Large intestine (tissue), 12 donors: ENCODE measurements at places on chromosomes 4 and X. TPM values are rescaled to one million over a fixed set of nuclear protein-coding genes. Genes with fewer than 3 reads are reported as not detected.

SUPT20HL2 gene
- 0.04 TPM for polyA plus RNA-seq

FGFBP1 gene
- 0.16 TPM for polyA plus RNA-seq

TSR2 gene
- 44.1 TPM for polyA plus RNA-seq

APLN gene
- polyA plus RNA-seq, result 2.5 TPM

RHOXF2B gene
- 0.07 TPM for polyA plus RNA-seq

CYBB gene
- polyA plus RNA-seq, result 15.9 TPM

CFAP99 gene
- polyA plus RNA-seq, result 0.09 TPM

PTPN13 gene
- polyA plus RNA-seq, result 6.1 TPM

AWAT1 gene
- 0.18 TPM for polyA plus RNA-seq

SPANXA2 gene
- polyA plus RNA-seq, result not detected

FOXR2 gene
- polyA plus RNA-seq, result 0.22 TPM

MRPS18C gene
- 40.4 TPM for polyA plus RNA-seq

NAP1L3 gene
- polyA plus RNA-seq, result 8.9 TPM

NPNT gene
- polyA plus RNA-seq, result 163 TPM

PPA2 gene
- polyA plus RNA-seq, result 96.4 TPM

CXorf49 gene
- not detected for polyA plus RNA-seq

FAM47E gene
- polyA plus RNA-seq, result 11.9 TPM

CPZ gene
- polyA plus RNA-seq, result 3.1 TPM

HAND2 gene
- 37.1 TPM for polyA plus RNA-seq

FLNA gene
- 468 TPM for polyA plus RNA-seq

DUX4 gene
- polyA plus RNA-seq, result 0.06 TPM

TCEAL2 gene
- 6.6 TPM for polyA plus RNA-seq
